ENCODE measurements at places on chromosomes 7 and 10. TPM values are rescaled to one million over a fixed set of nuclear protein-coding genes. Genes with fewer than 3 reads are reported as not detected.
A peak's percentile ranks its signal among the peaks of the same experiment; 100 is the strongest.

- no peak for DNase-seq
These were observed 89.0 kb downstream of the PPP1R9A start for GRCh38 chr7:94996369-94996768.

DNA sequence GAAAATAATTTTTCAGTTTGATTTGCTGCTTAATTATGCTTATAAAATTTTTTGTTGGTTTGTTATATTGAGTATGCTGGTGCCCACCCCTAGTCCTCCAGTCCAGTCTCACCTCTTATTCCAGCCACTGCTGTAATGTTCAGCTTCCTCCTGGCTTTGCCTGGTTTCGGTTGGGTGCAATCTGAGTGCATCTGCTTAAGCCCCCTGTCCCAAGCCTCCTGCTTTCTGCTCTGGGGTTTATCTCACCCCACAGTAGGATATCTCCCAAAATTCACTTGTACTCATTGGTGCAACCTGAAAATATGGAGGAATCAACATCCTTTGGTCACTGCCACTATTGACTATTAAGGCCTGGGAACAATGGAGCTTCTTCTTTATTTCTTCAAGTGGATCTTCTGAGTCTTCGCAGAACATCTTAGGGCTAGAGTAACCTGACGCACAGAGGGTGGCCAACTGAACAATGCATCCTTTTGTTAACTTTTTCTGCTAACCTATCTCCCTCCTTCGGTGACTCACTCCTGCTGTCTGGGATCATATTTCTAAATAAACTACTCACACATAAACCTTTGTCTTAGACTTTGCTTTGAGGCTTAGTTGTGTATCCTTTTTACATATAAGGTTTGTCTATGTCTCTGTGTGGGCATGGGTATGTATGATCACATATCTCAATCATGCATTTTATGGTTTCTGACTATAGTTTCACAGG is 19.1 kb upstream of the SOSTDC1 start:
- DNase-seq, result peak; percentile 83

- DNase-seq, result no peak
These were observed 451.4 kb downstream of the SUGCT start for GRCh38 chr7:40586197-40586596.

Gene OR13A1
- total RNA-seq, result 0.15 TPM

DNA sequence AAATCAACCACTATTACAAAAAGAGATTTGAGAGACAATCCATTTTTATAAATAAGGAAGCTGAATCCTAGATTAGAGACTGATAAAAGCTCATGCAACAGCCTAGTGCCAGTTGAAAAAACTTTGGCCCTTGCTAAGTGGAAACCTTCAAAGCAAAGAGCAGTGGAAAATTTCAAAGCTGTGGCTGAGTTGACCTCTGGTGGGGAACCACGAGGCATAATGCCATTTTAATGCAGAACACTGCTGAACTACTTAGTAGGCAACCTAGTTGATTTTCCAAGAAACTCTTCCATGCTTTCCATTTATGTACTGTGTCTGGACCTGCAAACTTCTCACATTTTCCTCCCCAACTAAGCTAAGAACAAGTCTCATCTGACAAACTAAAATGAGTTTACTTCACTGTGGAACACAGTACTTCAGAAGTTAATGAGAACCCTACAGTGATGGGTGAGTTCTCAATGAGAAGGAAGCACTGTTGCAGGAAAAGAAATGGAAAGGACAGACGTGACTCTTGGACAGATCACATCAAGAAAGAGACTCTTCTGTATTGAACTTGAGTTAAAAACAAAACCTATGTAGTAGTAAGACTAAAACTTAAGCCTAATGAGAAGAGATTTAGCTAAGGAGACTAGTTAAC is 19.5 kb downstream of the FZD9 start:
- peak; percentile 23 for DNase-seq

DNA sequence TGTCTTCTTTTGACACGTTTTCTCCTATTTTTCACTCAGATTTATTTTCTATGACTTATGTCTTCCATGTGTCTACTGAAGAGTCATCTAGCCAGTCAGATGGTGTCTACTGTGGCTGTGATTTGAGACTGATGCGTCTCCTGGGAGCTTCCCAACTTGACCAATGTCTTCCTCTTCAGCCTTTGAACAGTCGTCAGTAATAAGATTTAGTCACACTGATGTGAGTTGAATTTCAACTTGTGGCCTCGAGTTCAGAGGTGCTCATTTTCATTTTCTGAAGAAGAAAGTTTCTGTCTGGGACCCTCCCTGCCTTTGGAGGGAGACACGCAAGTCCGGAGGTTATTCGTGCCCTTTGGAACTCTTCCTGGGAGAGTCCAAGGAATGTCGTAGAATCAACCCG is 221.9 kb upstream of the INHBA start:
- DNase-seq, result no peak
